ENCODE measurements at places on chromosomes 16 and 17.

DNA sequence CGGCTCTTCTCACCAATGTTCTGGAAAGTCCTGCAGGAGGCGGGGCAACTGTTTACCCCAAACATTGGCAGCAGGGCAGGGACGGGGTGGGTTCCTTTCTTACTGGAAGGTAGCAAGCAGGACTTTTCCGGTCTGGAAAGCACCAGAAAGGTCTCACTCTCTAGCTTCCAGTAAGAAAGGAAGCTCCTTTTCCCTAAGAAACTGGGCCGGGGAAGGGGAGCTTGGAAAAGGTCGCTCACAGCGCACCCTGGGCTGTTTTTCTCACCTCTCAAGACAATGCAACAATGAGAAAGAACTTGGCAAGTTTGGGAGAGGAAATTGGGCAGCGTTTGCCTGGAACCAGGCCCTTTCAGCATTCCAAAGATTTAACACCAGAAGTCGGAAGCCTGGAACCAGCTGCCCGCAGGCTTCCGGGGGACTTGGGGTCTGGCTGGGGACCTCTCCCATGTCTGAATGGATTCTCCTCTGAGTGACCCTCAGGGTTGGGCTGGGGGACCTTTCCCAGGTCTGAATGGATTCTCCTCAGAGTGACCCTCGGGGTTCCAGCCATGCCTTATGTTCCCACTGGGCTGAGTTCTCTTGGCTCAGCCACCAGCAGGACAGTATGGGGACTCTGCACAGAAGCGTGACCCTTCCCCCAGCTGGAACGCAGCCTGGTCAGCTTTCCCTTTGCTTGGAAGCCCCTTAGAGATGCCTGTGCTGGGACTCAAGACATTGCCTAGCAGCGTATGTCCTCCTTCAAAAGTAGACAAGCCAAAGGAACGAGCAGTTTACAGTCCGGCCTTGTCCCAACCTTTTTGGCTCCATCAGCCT lies 166.5 kb upstream of the PLCG2 start:
- DNase-seq, result no peak

GRCh38 chr17:16214190-16215001 lies 938 bp downstream of the NCOR1 start:
- no peak for DNase-seq

GRCh38 chr17:39739885-39740356 lies 2.2 kb downstream of the GRB7 start:
- DNase-seq, result no peak

- no peak for DNase-seq
Observed at GRCh38 chr17:73271072-73271471, 9.4 kb upstream of the CPSF4L start.

- no peak for DNase-seq
Observed at GRCh38 chr17:75315541-75316243, 26.5 kb upstream of the SLC25A19 start.

DNA sequence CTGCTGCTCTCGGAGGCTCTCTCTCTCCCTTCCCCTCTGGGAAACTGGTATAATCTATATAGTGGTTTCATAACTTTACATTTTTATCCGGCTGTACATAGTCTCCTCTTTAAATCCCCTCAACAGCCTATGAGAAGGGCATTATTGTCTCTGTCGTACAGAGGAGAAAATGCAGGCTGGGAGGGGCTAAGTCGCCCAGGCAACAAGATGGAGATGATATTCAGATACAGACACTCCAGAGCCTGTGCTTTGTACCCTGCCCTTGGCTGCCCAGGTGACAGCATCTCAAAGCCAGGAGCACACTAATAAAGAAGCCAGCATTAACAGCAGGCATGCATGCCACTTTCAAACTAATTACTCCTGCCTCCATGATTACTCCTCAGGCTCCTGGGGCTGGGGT lies 4.7 kb upstream of the EIF1 start:
- DNase-seq, result no peak

GRCh38 chr16:81997738-81998137 lies 13.5 kb downstream of the SDR42E1 start:
- DNase-seq, result no peak

- no peak for DNase-seq
Observed at GRCh38 chr16:10791048-10791447, 27.5 kb downstream of the TVP23A start.

GRCh38 chr16:72083778-72084404 lies 9.5 kb downstream of the TXNL4B start:
- no peak for DNase-seq

GRCh38 chr17:35870906-35871819 lies 2.5 kb upstream of the HEATR9 start:
- DNase-seq, result no peak

DNA sequence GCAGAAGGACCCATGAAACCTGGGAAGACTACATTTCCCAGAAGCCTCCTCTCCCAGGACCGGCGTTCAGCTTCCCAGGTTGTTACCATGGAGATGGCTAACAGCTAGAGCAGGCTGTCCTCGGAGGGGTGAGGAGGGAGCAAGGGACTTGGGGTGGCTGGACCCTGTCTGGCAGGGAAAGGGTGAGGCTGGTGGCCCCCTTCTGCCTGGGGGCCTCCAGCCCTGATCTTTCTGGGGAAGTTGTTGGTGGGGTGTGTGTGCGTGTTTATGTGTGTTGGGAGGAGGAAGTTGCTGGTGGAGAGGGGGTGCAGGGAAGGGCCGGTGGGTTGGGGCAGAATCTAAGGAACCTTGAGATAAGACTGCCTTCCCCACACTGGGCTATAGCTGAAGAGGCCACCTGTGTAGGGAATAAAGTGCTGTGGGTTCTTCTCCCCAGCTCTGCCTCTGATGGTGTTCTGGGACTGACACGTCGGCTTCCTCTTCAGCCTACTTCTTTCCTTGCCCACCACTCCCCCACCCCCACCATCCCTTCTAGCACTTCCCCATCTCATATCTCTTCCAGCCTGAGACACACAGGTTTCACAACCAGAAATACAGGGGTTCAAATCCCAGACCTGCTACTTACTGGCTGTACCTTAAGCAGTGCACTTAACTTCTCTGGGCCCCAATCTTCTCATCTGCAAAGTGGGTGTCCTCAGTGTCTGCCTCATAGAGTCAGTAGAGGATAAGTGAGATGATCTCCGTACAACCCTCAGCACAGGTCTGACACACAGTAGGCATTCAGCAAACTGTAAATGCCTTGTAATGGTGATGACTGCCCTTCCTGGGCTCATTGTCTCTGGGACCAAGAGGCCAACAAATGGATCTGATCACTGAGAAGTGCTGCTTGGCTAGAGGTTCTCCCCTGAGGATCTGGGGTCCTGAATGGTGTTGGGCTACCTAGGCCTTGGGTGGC lies at the start of gene DRC7:
Gene DRC7, plus strand, starts transcription at position 82 of the 955 bp plus-strand sequence. CDS start 3,144 bp downstream, outside the sequence.
- DNase-seq, result peak; percentile 39

GRCh38 chr16:1337486-1337885 lies 4.0 kb downstream of the BAIAP3 start:
- DNase-seq, result no peak

DNA sequence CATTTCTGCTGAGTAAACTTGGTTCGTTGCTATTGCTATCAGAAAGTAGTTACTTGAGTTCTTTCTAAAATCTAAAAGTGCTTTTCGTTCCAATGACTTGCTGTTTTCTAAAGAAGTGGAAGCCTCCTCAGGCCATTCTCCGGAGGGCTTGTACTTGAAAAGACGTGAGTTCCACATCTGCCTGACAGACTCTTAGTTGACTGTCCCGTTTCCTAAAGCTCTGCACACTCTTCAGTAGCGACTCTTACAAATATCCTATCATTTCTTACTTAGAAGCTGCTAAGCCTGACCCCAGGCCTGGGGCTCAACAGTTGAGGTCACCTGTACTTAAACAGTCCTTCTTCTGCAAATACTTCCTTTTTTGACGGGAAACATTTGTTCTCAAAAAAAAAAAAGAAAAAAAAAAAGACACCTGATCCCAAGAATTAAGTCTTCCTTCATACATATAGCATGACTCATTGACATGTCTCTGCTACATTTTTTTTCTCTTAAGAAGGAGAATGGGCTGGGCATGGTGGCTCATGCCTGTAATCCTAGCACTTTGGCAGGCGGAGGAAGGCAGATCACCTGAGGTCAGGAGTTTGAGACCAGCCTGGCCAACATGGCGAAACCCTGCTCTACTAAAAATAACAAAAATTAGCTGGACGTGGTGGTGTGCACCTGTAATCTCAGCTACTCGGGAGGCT lies 61.5 kb downstream of the DHRS7C start:
- no peak for DNase-seq

- DNase-seq, result no peak
Observed at GRCh38 chr16:71956486-71956885, 43.7 kb downstream of the PKD1L3 start.

- DNase-seq, result no peak
Observed at GRCh38 chr17:37698911-37699255, 46.0 kb downstream of the HNF1B start.

DNA sequence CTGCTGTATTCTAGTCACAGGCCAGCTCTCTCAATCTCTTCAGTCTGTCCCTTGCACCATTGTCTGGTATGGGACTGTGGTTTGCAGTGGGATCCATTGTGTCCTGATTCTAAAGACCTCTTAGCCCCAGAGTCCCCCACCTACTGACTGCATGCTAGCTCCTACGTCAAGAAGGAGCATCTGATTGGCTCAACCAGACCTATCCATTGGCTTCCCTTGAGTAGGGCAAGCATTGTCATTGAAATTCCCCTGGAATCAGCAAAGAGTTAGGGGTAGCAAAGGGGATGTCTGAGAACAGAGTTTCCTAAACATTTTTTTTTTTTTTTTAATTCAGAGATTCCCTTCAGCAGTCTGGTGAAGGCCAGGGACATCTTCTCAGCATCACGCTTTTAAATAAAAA lies 175.3 kb upstream of the MPHOSPH6 start:
- DNase-seq, result no peak

- DNase-seq, result no peak
Observed at GRCh38 chr17:67211742-67212141, 33.3 kb downstream of the HELZ start.
